Fibroblast of skin of right quadriceps (primary cell): ENCODE measurements at places on chromosomes 1 and 21.

GRCh38 chr21:17455451-17455850 is 57.4 kb upstream of the CXADR start:
- no peak for DNase-seq

DNA sequence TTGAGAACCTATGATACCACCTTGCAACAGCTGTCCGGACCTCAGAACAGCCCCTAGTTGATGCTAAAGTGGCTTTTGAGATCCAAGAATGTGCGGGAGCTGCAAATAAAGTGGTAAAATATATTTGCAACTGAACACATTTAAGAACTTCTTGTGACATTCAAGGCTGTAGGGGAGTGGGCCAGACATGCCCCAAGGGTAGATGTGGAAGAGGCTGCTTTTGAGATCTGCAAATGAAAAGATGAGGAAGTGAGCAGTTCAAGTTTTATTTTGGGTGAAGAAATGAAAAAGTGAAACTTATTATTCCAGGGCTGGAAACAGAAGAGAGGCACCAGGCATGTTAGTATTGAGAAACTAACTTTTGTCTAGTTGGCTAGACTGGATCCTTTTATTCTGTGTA is 359.5 kb upstream of the PLXNA2 start:
- no peak for DNase-seq

DNA sequence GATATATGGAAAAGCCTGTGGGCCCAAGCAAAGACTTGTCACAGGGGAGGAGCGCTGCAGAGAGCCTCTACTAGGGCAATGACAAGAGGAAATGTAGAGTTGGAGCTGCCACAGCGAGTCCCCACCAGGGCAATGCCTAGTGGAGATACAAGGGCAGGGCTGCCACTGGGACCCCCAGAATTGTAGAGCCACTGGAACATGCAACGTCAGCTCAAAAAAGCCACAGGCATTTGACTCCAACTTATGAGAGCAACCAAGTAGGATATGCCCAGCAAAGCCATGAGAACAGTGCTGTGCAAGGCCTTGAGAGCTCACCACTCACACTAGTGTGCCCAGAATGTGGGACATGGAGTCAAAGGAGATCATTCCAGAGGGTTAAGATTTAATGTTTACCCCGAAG is 63.7 kb upstream of the CAMK1G start:
- no peak for DNase-seq

DNA sequence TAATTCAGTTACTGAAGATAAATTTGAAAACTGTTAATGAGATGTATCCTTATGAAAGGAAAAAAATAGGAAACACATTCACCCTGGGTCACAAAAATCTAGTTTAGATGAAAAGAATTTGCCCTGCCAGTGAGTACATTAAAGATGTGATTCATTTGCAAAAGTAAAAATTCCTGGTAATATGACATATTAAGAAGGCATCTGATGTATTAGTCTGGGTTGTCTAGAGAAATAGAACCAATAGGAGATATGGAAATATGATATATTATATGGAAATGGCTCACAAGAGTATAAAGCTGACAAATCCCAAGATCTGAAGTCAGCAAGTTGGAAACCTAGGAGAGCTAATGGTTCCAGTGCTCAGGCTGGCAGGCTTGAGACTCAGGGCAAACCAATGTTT is 153.8 kb downstream of the MRPL39 start:
- DNase-seq = peak; percentile 43

- DNase-seq = no peak
Observed at GRCh38 chr1:7781923-7782495, 2.1 kb upstream of the PER3 start.

- no peak for DNase-seq
Observed at GRCh38 chr1:52164604-52165003, 22.7 kb downstream of the ZFYVE9 start.

DNA sequence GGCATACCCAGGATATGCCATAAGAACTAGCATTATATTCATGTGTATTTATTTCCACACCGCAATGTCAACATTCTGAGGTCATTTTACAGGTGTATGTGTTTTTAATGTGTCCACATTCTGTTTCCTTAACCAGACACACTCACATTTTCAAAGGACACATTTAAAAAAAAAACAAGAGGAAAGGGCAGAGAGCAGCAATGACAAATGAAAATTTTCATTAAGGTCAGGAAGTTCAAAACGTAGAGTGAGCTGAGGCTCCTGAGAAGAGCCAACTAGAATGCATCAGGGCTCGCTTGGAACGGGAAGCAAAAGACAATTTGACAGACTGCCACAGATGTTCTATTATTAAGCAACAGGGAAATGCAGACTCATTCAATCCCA is 4.8 kb upstream of the GNPAT start:
- DNase-seq = no peak

DNA sequence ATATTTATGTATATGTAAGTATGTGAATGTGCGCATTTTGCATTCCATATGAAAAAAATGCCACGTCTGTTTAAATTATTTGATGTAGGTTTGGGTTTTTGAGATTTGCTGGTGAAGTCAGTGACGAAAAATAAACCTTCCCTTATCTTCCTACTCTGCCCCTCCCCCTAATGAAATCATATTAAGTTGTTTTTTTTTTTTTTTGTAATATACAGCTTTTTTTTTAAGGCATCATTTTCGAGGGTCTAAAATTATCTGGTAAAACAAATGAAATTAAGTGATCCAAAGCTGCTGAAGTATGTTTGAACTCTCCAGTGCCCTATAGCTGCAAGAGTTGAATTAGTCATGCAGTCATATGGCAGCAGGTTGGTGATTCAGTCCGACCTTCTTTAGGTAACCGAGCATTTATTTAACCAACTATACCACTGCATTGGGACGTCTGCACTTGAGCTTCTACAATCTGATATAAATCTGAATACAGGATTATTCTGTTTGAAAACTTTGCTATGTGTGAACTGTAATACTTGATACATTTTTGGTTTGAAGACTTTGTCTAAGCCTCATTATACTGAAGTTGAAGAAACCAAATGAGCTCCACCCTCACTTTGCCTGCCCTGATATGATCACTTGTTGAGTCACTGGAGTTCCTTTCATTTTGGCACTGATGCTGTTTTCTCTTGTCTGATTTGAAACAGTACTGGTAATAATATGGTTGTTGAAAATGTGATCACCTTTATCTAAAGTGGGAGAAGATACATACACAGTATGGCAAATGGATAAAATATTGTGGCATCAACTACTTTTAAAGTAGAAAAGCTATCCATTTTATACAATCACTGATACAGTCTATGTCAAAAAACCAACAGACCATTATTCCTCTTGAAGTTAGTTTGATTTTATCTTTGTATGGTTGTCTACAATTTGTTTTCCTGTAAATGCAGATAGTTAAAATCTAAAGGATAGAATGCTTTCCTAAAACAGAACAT is 11.7 kb downstream of the PDIK1L start:
- no peak for DNase-seq

DNA sequence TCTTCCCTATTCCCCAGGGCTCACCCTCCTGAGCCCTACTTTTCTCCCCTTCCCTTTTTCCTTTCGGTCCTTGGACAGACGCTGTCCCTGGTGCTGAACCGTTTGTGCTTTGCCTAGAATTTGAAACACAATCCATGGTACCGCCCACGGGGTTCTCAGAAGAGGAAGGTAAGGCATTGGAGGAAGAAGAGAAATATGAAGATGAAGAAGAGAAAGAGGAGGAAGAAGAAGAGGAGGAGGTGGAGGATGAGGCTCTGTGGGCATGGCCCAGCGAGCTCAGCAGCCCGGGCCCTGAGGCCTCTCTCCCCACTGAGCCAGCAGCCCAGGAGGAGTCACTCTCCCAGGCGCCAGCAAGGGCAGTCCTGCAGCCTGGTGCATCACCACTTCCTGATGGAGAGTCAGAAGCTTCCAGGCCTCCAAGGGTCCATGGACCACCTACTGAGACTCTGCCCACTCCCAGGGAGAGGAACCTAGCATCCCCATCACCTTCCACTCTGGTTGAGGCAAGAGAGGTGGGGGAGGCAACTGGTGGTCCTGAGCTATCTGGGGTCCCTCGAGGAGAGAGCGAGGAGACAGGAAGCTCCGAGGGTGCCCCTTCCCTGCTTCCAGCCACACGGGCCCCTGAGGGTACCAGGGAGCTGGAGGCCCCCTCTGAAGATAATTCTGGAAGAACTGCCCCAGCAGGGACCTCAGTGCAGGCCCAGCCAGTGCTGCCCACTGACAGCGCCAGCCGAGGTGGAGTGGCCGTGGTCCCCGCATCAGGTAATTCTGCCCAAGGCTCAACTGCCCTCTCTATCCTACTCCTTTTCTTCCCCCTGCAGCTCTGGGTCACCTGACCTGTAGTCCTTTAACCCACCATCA is 10.4 kb downstream of the BCAN start:
- DNase-seq = peak; percentile 46

DNA sequence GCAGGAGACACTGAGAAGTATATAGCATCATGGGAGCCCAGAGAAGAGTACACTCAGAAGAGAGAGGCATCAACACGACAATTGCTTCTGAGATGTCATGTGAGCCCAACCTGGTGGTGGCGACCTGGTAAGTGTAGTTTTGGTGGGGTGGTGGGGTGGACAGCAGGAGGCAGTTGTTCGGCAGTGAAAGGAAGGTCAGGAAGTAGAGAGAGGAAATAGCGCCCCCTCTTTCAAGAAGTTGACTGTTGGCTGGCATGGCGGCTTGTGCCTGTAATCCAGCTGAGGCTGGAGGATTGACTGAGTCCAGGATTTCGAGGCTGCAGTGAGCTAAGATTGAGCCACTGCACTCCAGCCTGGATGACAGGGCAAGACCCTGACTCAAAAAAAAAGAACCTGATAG is 12.6 kb downstream of the RSPO1 start:
- no peak for DNase-seq

- DNase-seq = no peak
Observed at GRCh38 chr1:217554849-217555248, 76.0 kb downstream of the GPATCH2 start.

DNA sequence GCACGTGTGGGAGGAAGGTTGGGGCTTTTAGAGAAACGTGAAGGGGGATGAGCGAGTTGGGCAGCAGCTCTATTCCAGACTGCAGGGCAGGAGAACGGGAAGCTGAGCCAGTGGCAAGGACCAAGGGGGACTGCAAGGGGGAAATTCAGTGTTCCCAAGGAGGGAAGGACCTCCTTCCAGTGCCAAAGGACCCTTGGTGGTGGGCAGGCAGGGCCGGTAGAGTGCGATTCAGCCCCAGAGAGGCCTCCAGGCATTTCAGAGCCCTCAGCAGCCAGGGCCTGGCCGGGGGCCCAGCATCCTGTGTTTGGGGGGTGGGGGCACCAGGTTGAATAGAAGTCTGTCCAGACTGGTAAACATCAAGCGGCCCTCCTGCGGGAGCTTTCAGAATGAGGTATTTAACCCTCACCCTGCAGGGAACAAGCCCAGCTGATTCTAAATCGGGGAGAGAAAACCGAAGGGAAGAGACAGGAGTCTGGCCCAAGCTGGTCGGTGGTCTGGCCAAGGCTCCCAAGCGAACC is 2.3 kb downstream of the COL9A2 start:
- no peak for DNase-seq

GRCh38 chr1:32250893-32251716 is at the start of gene LCK:
LCK (plus strand) TSS chr1:32251265; CDS start chr1:32274330, 23,065 bp downstream.
- DNase-seq = no peak

DNA sequence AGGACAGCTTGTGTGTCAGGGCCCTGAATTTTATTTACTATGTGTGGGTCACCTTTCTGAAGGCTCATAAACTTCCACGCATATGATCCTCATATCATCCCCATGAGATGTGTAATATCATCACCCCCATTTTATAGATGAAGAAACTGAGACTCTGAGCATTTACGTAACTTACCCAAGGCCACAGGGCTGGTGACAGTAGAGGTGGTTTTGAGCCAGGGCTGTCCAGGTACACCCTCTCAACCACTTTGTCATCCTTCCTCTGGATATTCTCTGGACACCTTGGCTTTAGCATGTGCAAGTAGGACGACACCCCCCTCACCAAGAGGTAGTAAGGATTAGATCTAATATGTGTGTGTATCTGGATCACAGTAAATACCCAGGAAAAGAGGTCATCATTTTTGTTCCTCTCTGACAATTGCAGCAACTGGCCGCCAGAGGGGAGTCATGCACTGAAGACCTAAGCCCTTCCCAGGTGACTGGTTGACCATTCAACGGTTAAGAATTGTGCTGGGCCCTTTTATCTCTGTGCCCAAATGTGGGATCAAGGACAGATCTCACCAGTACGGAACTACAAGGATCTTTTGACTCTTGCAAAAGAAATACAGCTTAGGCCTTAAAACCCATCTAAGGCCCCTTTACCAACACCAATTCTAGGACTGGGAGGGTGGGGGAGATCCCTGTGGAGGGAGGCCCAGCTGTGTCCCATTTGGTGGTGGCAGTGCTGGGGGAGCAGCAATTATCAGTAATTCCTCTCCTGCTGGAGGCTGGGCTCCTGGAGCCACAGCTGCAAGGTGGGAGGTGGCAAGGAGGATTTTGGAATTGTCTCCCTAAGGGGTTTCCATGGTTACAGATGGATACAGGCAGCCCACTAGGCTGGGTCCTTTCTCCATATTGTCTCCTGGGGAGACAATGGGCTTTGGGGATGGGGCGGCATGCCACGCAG is 13.7 kb upstream of the E2F2 start:
- peak; percentile 79 for DNase-seq

DNA sequence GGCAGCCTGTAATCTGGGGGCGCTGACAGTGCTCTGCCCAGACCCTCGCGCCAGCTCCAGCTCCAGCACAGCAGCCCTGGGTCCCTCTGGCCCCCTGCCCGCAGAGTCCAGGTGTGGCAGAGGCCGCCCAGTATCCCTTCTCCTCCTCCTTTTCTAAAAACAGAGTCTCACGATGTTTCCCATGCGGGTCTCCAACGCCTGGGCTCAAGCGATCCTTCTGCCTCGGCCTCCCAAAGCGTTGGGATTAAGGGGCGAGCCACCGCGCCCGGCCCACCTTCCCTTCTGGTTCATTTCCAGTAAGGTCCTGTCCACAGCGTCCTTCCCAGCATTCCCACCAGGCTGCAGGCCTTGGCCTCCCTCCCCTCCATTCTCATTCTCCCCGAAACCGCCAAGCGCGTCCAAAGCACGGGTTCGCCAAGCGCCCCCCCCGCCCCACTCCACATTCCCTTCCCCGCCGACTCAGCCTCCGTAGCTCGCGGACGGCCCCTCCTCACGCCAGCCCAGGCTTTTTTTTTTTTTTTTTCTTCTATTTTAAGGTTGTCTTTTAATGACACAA is 2.0 kb upstream of the PCBP3 start:
- no peak for DNase-seq

DNA sequence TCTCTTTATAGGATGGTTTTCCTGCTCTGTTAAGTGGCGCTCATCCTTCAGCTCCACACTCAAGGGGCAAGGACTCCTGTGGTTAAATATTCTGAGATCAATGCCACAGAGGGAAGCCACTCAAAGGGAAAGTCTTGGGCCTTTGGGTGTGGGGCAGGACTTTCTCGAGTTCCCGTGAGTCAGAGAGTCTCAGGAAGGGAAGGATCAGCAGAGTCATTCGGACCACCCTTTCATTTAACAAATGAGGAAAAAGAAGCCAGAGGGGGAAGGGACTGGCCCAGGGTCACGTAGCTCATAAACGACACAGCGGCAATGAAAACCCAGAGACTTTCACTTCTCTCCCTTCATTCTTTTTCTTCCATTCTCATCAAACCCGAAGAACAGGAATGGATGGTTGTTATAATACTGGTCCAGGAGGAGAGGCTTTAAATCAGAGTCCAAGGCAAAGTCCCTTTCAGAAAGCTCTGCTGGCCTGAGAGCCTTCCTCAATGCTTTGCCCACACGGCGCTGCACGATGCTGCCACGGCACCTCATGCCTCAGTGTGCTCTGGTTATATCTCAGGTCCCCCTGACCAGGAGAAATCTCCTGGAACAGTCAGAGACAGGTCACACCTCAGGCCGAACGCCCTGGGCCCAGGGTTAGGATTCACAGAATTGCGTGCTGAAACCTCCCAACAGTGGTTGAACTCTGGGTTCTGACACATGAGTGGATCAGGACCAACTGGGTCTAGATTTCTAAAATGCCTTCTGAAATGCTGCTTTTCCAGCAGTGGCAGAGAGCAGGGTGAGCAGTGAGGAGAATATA is 65.3 kb downstream of the TENT5C start:
- peak; percentile 9 for DNase-seq

GRCh38 chr1:50084389-50084788 is 24.3 kb upstream of the ELAVL4 start:
- no peak for DNase-seq
